ENCODE measurements at places on chromosomes 11 and 22.

- DNase-seq: no peak
These were observed 56.7 kb downstream of the AMBRA1 start for GRCh38 chr11:46537121-46537520.

DNA sequence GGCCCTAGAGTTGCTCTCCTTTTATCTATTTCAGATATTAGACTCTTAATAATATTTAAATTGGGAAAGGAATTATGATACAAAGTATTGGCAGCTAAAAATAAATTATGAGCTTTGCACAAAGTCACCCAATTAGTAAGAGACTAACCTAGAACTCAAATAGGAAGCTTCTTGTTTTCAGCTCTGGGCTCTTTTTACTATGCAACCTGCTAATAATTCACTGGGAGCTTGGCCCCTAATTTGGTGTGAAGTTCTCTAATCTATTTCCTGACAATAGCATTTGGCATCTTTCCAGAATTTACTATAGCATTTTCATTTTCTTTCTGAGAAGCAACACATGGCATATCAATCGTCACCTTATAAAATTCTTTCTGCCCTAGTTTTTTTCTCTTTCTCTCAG, 727.7 kb upstream of the ANO5 start:
- DNase-seq: no peak

DNA sequence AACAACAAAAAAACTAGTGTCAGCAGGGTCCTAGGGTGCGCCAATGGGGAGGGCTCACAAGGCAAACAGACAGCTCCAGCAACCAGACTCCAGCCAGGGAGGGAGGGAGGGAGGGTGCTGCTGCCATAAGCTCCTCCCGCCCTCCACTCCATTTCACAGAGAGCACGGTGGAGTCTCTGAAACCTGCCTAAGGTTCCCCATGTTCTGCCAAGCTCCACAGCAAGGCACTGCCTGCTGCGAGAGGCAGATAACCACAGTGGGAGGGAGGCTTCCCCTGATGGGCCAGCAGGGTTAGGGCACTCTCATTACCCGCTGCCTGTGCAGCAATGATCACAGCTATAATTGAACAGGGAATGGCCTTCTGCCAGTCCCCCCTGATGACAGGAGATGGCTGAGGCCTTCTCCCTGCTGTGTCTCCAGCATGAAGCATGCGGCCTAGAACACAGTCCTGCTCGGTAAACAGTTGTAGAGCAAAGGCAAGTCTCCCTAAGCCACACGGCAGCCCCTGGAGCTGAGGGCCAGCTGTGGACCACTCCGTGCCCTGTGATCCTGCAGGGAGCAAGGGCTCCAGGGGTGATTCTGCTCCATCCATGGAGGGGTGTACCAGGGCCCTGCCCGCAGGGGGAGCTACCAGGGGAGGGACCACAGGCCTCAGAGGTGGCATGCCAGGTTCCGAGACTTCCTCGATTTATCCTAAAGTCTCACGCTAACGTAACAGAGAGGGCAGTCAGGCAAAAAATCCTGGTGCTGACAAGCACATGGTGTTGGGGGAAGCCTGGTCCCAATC, 42.9 kb downstream of the PC start:
- DNase-seq: no peak

DNA sequence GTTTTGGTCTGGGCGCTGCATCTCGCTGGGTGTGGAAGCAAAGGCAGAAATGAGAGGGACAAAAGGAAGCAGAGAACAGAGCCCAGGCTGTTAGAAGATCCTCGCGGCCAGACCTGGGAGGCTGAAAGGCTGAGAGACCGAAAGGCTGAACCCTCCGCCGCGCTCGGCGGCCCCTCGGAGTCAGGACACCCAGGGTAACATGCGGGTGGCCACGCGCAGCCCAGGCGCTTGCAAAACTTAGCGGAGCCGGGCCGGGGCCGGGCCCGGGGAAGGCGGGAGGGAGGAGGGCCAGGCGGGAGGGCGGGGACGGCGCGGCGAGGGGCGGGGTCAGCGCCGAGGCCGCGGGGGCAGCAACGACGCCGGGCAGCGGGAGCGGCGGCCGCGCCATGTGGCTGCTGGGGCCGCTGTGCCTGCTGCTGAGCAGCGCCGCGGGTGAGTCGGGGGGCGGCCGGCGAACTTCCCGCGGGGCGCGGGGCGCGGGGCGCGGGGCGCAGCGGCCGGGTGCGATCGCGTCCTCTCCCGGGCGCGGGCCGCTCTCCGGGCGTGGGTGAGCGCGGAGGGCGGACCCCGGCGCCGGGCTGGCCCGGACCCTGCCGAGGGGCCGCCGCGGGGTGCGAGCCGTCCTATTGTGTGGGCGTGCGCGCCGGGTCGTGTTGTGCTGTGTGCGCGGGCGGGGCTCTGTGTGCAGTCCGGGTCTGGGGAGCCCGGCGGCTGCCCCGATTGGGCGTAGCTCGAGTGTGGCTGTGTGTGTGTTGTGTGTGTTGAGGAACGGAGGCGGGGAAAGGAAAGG, at the start of gene LDLRAD3:
Gene LDLRAD3, plus strand, starts transcription at position 350 of the 790 bp plus-strand sequence. Its CDS starts 37 bp downstream, at position 387.
- peak; percentile 67 for DNase-seq

GRCh38 chr11:125603207-125603606, 10.6 kb downstream of the STT3A start:
- DNase-seq: no peak

- DNase-seq: no peak
These were observed 2.4 kb upstream of the MFNG start for GRCh38 chr22:37488337-37489135.

DNA sequence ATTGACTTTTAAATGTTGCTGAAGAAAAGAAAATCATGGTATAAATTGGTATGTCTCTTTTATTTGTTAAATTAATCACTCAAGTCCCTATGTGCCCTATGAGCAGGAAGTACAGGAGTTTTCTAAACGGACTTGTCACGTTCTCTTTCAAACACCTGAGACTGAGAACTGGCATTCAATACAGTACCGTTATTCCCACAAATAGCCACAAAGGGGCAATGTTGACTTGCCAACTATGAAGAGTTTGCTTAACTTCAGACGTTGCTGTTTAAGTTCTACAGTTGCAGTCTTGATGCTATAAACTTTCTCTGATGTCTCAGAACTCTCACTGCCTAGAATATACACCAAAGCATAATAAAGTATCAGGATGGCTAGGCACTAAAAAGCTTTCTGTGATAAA, 7.6 kb downstream of the OR56A1 start:
- no peak for DNase-seq

- no peak for DNase-seq
These were observed 10.5 kb downstream of the KLHL35 start for GRCh38 chr11:75422248-75423231.

GRCh38 chr22:46763051-46763705, 728 bp downstream of the TBC1D22A start:
- DNase-seq: no peak

DNA sequence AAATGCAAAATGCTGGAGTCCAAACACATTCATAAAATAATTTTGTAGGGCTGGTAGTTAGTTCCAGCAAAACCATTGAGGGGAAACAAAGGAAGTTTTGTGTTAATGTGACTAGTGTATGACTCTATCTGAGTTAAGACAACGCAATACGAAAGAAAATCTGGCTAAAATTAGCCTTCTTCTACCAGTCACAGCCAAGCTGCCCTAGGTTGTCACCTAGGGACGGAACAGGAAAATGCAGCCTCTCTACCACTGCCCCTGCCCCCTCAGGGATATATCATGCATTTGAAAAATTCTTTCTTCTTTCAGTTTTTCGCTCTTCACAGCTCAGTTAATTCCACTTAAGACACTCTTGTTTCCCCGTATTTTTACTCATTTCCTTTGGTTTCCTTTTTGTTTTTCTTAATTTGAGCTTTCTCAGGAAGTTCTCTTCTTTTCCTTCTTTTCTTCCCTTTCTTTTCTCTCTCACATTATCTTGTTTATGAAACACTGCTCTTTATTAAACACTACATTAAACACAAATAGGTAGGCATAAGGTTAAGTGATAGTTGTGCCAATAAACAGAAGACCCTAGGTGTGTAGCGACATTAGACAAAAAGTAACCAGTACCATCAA, 30.6 kb downstream of the KIRREL3 start:
- DNase-seq: no peak

GRCh38 chr11:96899971-96900370, 510.2 kb downstream of the JRKL start:
- DNase-seq: no peak

- no peak for DNase-seq
These were observed 83.3 kb downstream of the ZC3H12C start for GRCh38 chr11:110176366-110177085.

GRCh38 chr11:77547863-77548551, 41.7 kb upstream of the AQP11 start:
- peak; percentile 28 for DNase-seq

- no peak for DNase-seq
These were observed 650.1 kb upstream of the RAG2 start for GRCh38 chr11:37248145-37248544.

DNA sequence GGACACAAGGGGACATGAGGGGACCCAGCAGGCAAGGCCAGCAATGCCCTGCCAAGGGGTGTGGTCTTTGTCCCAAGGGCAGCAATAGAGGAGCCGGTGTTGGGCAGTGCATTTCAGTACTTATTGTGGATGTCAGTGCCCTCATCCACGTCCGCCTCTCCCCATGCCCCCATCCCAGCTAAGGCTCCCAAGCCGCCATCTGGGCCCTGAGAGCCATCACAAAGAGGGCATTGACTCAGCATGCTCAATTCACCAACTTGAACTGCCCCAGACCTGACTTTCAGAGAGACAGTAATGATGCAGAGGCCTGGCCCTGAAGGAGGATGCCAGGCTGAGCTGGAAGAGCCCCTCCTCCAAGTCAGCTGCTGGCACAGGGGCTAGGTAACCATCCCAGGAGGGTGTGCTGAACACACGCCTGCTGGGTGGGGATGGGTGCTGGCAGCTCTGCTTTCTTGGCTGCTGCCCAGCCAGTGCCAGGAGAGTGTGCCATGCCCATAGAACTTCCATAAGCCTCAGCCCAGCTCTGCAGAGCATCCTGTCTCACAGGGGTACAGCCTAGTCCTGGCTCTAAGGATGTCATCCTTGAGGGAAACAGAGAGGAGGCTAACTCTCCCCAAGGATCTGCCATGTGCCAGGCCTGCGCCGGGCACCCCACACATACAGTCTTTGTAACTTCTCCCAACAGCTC, 46.5 kb downstream of the PDE2A start:
- DNase-seq: no peak

- DNase-seq: no peak
These were observed 56.3 kb upstream of the PDE3B start for GRCh38 chr11:14587258-14587657.

DNA sequence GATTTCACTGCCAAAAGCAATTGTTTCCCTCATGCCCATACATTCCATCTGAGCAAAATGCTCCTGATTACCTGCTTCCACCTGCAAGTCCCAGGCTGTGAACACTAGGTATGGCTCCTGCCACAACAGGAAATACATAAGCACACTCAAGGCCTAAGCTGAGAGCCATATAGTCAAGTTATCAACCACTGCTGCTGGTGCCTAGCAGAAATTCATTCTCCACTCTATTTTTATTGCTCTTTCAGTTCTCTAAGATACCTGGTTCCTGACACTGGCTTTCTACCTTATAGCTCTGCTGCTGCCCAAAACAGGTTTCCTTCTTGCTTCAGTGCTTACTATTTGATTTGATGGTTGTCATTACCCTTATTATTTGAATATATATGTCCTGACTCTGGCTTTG, 31.6 kb downstream of the SLC36A4 start:
- no peak for DNase-seq

DNA sequence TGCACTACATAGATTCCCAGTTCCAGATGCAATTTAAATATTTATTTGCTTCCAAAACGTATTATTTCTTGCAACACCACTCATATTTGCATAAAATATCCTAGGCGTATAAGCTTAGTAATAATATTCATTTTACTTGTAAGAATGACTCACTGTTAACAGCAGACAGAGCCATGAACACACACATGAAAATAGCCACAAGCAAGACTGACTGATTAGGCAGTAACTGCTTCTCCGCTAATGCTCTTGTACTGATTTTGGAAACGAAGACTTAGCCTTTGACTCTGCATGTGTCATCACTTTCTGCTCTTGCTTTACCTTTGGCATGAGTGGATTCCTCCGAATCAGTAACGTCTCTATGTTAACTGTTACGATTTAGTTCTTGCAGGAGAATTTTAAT, 6.0 kb downstream of the OR10Q1 start:
- DNase-seq: no peak

DNA sequence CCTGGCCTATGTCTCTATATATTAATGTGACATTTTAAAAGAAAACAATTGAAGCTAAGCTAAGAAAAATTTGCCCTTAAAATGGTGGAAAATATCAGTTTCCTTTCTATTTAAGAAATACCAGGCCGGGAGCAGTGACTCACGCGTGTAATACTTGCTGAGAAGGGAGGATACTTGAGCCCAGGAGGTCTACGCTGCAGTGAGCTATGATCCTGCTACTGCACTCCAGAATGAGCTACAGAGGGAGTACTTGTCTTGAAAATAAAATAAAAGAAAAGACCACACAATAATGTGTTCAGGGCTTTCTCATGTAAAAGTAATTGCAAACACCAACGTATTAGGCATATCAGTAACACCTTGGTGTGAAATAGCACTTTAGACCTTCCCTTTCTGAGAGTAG, 1.4 kb upstream of the PRSS23 start:
- no peak for DNase-seq

Measured in left renal cortex interstitium (tissue), 4 donors.